ENCODE measurements at places on chromosomes 2 and 18.

DNA sequence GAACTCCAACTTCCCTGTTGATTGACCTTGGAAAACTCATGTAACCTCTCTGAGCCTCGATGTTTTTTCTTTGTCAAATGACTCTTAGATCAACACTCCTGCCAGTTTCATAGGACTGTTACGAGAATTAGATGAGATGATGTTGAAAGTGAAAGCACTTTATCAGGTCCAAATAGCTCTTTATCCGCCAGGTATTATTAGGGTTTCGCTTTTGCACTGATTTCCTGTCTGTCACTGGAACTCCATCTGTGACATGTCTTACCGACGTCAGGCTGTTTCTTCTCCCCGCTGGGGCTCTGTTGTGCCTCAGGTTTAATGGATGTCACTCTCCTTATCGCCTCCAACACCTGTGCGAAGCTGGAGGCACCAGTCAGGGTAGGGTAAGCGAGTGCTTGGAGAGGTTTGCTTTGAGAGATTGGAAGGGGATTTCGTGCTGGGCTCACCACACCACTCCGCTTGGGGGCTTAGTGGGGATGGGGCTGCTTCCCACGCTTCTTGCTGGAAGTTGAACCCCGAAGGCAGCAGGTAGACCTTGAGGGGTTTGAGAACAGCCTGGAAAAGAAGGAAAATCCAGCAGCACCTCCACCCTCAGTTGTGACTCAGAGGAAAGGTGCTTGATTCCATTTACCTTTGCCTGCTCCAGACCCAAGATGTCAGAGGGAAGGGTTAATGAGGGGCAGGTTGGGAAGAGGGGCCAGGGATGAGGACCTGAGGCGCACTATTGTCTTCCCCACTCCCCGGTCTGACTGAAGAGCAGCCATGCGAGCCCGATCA, 4.3 kb downstream of the GAD1 start:
- DNase-seq = no peak

DNA sequence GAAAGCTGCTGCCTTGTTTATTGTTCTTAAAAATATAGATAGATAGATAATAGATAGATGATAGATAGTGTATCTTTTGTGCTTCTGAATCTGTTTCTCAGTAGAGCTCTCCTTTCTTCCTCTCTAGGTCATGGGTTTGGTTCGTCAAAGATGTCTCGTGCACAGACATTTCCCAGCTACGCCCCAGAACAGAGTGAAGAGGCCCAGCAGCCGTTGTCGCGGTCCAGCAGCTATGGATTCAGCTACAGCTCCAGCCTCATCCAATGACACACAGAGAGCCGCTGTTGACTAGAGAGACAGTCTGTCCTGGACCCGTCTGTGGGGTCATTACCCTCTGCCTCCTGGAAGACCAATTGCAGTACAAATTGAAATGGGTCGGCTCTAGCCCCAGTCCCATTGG, 106.6 kb downstream of the CD226 start:
- no peak for DNase-seq

DNA sequence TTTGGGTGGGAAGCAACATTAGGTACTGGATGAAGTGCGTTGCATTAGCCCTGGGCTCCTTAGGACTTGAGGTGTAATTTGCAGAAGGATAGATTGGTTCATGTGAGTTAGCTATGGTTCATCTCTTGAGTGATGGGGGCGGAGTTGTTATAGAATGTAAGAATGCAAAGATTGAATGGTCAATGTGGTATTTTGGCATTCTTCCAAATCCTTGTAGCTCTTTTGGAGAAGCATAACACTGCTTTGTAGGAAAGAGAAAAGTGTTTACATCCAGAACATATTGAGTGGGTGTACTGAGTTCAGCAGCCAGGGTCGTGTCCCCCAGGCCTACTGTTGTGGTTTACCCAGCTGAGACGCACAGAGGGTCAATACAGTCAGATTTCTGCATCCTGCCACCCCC, 173.5 kb downstream of the FMNL2 start:
- no peak for DNase-seq

DNA sequence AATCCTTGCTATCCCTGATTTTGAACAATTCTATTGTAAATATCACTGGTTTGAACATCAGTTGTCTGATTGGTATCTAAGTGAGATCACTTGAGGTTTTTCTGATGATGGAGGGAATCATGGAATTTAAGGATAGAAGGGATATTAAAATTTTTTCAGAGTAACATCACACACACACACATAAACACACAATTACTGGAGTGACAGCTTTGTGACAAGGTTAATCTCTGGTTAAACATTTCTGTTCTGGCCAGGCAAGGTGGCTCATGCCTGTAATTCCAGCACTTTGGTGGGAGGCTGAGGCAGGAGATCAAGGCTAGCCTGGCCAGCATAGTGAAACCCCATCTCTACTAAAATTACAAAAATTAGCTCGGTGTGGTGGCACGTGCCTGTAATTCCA, 85.3 kb downstream of the SOCS6 start:
- no peak for DNase-seq

DNA sequence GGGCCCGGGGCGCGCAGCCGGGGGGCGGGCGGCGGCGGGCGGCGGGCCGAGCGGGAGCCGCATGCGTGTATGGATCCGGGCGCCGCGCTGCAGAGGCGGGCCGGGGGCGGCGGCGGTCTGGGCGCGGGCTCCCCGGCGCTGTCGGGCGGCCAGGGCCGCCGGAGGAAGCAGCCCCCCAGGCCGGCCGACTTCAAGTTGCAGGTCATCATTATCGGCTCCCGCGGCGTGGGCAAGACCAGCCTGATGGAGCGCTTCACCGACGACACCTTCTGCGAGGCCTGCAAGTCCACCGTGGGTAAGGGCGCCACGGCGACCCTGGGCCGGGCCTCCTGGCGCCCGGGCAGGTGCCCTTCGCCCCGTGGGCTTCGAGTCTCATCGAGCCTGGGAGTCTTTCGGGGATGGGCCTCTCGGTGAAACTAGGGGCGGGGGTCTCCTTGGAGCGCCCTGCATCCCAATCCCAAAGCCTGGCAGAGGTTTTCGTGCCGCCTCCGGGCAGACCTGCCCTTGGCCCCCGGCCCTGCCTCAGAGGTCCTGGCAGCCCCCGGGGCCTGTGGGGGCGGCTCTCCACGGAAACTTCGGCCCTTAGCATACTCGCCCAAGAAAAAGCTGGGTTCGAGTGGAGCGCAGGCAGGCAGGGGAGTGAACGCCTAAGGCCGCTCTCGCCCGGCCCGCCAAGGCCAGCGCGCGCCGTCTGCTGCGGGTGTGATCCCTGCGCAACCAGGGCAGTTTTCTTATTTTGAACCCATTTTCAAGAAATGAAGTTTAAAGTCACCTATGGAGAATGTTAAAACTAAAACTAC, 622 bp downstream of the RAB12 start:
- DNase-seq = no peak

DNA sequence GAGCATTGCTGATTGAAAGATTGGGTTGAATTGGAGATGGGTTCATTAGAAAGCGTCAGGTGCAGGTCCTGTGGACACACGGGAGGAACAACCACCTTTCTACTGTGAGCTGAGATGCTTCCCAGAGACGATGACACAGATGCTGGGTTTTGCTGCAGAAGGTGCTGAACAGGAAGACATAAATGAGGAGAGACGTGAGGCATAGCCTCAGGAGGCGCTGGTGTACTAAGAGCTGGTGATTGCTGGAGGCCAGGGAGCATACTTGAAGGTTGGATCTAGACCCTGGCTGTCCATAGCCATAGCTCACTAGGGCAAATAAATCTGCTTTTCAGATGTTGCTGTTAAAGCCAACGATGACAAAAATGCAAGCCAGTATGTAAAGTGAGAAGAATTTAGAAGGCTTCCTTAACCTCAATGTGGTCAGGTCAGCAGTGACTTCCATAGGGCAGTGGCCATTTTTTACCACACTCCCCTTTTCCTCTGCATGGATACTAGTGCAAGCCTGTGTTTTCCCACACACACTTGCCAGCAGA, 153.7 kb downstream of the SOX11 start:
- no peak for DNase-seq

DNA sequence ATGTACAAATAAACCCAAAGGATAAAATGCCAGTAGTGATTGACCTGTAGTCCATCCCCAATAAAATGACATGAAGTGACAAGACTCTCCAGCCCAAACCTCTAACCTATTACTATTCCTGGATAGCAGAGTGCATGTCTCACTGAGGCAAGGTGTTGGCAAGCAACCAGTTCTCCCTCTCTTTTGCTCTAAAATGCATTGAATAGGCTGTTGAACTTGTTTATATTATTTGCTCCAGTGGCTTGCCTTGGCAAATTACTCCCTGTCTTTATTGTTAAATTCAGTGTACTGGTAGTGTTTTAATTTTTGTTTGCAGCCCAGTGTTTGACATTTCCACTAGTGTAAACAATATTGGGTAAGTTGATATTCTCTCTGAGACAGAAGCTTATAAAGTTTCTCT, 70.5 kb downstream of the CSRNP3 start:
- DNase-seq = no peak

GRCh38 chr2:21451403-21451802, 327.6 kb downstream of the TDRD15 start:
- DNase-seq = no peak

GRCh38 chr2:28546242-28546641, 50.4 kb downstream of the PLB1 start:
- DNase-seq = no peak

- no peak for DNase-seq
Observed at GRCh38 chr2:200373973-200374416, 67.5 kb downstream of the SPATS2L start.

- DNase-seq = peak; percentile 95
Observed at GRCh38 chr2:62597323-62597722, 91.3 kb upstream of the TMEM17 start.

DNA sequence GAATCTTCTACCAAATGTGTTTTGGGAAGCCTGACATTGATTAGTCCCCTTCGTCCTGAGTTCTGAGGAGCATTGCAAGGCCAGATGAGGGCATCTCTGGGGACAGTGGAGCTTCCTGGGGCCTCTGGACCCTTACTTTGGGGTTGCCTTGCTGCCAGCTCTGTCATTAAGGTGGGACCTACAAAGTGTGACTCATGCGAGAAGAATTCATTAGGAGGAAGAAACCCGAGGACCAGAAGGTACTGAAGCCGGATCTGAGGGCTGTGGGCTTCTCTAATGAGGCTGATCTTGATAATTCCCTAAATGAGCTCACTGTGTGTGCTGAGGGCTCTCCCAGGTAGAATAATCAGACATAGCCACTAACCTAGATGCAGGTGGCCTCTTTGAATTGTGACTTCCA, 695 bp upstream of the SCYGR2 start:
- DNase-seq = no peak

DNA sequence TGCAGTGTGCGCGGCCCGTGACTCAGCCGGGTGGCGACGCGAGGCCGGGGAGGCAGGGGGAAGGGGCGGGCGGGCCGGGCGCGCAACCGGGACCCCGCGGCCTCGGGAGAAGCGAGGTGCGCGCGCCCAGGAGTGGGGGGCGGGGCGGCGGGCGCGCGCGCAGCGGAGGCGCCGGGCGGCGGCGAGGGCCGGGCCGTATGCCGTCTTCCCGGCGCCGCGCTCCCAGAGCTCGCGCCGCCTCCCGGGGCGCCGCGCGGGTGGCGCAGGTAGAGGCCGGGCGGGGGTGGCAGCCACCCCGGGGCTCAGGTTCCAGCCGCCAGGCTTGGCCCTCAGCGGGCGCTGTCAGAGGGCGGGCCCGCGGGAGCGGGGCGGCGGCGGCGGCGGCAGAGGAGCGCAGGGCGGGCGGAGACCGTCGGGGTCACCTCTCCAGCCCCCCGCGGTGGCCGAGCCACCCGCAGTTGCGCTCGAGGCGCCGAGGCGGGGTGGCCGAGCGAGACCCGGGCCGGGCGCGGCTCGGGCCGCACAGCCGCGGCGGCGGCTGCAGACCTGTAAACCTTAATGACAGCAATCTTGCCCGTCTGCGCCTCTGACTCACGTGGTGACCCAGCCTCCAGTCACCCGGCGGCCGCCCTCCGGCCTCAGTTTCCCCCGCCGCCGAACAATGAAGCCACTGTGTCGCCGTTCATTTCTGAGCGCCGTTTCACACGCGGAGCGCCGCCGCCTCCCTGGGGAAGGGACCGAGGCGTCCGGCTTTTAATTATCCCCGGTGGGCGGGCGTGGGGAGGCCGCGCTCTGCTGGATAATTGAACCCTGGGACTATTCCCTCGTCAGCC, 25.3 kb upstream of the SMAD7 start:
- peak; percentile 52 for DNase-seq

DNA sequence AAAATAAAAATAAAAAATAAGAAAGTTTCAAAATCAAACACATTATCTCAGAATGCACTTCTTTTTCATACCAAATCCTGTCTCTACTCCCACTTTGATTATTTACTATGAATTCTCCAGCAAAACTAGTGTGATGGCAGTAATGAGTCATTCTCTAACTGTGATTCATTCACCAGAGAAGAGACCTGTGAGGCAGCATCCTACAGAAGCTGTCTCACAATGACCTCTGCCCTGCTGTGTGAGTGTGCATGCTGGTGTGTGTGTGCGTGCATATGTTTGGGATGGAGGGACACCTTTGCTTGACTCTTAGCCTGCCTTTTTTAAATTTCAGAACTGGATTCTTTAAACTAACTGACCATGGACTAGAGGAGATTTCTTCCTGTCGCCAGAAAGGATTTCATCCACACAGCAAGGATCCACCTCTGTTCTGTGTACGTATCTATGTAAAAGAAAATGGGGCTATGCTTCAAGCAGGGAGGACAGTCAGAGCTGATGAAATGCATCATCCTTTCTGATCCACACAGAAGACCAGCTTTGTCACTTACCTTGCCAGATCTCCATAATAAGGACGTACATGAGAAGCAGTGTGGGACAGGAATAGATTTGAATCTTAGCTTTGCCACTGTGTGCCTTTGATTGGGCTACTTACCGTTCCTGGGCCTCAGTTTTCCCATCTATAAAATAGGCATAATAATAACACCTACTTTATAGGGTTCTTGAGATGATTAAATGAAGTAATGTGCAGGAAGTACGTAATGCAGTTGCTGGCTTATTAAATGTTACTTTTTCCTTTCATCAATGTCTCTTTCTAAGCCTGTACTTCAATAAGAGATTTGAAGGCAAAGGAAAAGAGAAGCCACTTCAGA, 31.2 kb downstream of the STAMBP start:
- peak; percentile 58 for DNase-seq

DNA sequence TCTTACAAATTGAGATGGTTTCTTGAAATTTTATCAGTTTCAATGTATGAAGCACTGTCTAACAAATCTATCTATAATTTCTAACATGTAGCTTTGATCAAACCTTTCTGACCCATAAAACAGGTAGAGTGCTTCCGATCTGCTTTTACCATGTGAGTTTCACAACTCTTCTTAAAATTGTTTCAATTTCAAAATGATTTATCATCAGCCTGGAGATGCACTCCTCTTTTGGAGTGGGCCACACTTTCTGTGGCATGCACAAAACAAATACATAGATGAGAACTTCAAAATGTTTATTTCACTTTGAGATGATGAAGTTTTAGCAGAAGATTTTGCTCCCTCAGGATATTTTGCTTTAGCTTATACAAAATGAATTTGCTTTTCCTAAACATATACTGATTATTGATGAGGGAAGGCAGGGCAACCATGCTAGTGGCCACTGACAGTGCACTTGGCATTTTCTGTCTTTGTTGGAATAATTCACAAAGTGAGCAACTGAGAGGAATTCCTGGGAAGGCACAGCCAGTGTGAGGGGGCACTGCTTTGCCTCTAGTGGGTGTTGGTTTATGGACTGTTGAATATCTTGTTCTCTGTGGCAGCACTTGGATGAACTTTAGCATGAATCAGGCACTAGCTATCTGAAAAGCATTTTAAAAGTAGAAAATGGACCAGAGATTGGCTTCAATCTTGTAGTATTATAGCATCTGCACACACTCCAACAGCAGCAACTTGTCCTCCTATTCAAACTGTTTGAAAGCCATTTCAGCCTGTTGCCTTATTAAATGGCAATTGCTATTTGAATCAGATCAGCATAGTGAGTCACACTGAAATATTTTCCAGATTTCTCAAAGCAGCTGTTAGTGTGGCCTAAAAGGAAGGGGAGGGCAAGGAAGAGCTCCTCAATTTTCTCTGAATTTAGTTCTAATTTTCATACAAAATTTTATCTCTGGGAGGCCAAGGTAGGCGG, 193.2 kb downstream of the CCDC85A start:
- DNase-seq = peak; percentile 23
